ENCODE measurements at places on chromosomes 7 and 10. TPM values are rescaled to one million over a fixed set of nuclear protein-coding genes. Genes with fewer than 3 reads are reported as not detected.
A peak's percentile ranks its signal among the peaks of the same experiment; 100 is the strongest.

GRCh38 chr7:121069346-121070100 lies 81.0 kb downstream of the CPED1 start:
- H3K4me1 ChIP-seq, result no peaks in the 10 kb centered on the region
- H3K4me3 ChIP-seq, result no peak overlapping the region
- H3K27me3 ChIP-seq, result no peaks in the 10 kb centered on the region
- H3K27ac ChIP-seq, result no peak overlapping the region
- H3K36me3 ChIP-seq, result no peaks in the 10 kb centered on the region
- no peak for DNase-seq

- no peak overlapping the region for H3K4me3 ChIP-seq
- no peak overlapping the region for H3K27ac ChIP-seq
- no peaks in the 10 kb centered on the region for H3K36me3 ChIP-seq
Measured at GRCh38 chr10:3500408-3500856, 284.6 kb downstream of the KLF6 start.

DNA sequence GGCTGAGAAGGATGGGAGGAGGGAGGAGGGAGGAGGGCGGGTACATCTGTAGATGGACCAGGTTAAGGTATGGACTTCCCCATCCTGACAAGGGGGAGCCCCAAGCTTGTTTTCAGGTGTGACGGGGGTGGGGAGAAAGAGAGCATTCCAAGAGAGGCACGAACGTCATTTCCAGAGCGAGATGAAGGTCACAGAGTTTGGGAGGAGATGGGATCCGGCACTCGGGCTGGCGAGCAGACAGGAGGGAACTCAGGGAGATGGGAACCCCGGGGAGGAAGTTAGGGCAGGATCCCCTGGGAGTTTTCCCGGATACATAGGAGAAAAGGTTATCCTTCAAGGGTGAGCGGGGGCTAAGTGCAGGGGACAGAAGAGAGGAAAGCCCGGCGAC lies 118.8 kb downstream of the CUX1 start:
- H3K36me3 ChIP-seq, result no peaks in the 10 kb centered on the region
- no peaks in the 10 kb centered on the region for H3K27me3 ChIP-seq
- no peak for DNase-seq
- H3K4me3 ChIP-seq, result peak overlapping the region; percentile 7
- H3K27ac ChIP-seq, result peak overlapping the region; percentile 50
- H3K4me1 ChIP-seq, result peaks cover 35% of the 10 kb centered on the region

DNA sequence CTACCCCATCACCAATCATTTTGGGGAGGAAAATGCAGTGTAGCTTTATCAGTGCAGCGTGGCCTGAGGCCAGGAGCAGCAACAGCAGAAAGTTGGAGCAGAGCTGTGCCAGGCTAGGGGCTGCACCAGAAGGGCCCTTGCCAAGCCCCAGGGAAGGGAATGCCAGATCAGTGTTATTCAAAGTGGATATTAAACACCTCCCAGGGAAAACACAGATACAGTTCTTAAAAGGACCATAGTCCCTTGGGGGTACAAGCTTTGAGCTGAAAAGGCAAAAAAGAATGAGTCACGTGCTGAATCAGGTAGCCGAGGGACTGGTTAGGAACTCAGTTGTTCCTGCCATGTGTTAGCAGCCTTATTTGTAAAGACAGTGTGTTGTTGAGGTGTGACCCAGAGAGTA lies 54.0 kb downstream of the GSDME start:
- peak overlapping the region; percentile 94 for H3K27ac ChIP-seq
- peaks cover 39% of the 10 kb centered on the region for H3K4me1 ChIP-seq
- no peaks in the 10 kb centered on the region for H3K36me3 ChIP-seq
- H3K4me3 ChIP-seq, result no peak overlapping the region
- no peaks in the 10 kb centered on the region for H3K27me3 ChIP-seq

- no peak for DNase-seq
- H3K36me3 ChIP-seq, result no peaks in the 10 kb centered on the region
- H3K4me3 ChIP-seq, result no peak overlapping the region
- H3K27ac ChIP-seq, result no peak overlapping the region
Measured at GRCh38 chr7:123772652-123773051, 23.8 kb upstream of the WASL start.

- H3K27me3 ChIP-seq, result no peaks in the 10 kb centered on the region
- peak; percentile 6 for DNase-seq
- H3K4me1 ChIP-seq, result no peaks in the 10 kb centered on the region
- H3K27ac ChIP-seq, result no peak overlapping the region
Measured at GRCh38 chr7:67463983-67464382, 467.4 kb downstream of the TYW1 start.

DNA sequence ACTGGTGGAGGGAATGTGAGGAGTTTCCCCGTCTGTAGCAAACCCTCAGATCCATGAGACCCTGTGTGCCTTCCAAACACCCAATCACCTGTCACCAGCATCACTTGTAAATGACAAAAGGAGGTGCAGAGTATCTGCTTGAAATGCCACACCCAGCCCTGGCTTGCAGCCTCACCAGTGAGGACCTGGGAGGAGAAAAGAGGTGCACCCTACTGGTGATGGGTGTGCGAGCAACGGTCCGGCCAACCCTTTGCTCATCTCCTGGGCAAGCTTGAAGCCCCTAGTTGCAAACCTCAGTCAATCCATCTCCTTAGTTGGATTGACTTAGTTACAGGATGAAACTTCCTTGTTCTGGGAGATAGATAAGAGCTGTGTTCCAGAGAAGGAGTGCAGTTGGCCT lies 62.4 kb upstream of the WAPL start:
- no peak for DNase-seq
- H3K4me1 ChIP-seq, result peaks cover 17% of the 10 kb centered on the region
- H3K36me3 ChIP-seq, result no peaks in the 10 kb centered on the region
- H3K27ac ChIP-seq, result no peak overlapping the region
- H3K27me3 ChIP-seq, result no peaks in the 10 kb centered on the region

- H3K36me3 ChIP-seq, result no peaks in the 10 kb centered on the region
- no peaks in the 10 kb centered on the region for H3K4me1 ChIP-seq
- no peaks in the 10 kb centered on the region for H3K27me3 ChIP-seq
- DNase-seq, result no peak
- no peak overlapping the region for H3K27ac ChIP-seq
Measured at GRCh38 chr7:135406918-135407317, 103.0 kb downstream of the CNOT4 start.

DNA sequence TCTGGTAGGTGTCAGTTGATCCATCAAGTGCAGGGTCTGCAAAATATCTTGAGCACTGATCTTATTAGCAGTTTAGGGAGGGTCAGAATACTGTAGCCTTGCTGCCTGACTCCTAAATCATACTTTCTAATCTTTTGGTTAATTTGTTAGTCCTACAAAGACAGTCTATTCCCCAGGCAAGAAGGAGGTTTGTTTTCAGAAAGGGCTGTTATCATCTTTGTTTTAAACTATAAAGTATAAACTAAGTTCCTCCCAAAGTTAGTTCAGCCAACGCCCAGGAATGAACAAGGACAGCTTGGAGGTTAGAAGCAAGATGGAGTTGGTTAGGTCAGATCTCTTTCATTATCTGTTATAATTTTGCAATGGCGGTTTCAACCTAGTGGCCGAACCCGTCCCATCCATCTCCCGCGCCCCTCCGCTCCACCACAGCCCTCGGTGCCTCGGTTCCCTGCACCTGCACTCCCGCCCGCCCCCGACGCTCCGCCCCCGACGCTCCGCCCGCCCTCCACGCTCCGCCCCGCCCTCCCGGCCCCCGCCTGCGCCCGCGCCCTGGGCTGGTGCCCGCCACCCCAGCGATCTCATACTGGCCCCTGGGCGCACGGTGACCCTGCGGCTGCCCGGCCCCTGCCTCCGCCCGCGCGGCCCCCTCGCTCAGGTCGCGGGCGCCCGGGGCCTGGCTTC lies at the start of gene ADCK2:
Gene ADCK2, plus strand, starts transcription at position 564 of the 681 bp plus-strand sequence. CDS start 386 bp downstream, outside the sequence.
- H3K4me3 ChIP-seq, result peak within 1 kb of the TSS; percentile 73
- peaks cover 27% of the 10 kb centered on the region for H3K4me1 ChIP-seq
- no peaks in the 10 kb centered on the region for H3K36me3 ChIP-seq
- DNase-seq, result peak; percentile 66

- H3K4me3 ChIP-seq, result no peak overlapping the region
- H3K27me3 ChIP-seq, result no peaks in the 10 kb centered on the region
- DNase-seq, result no peak
- H3K36me3 ChIP-seq, result no peaks in the 10 kb centered on the region
- H3K27ac ChIP-seq, result peak overlapping the region; percentile 6
Measured at GRCh38 chr7:120865191-120865981, 7.4 kb upstream of the TSPAN12 start.

DNA sequence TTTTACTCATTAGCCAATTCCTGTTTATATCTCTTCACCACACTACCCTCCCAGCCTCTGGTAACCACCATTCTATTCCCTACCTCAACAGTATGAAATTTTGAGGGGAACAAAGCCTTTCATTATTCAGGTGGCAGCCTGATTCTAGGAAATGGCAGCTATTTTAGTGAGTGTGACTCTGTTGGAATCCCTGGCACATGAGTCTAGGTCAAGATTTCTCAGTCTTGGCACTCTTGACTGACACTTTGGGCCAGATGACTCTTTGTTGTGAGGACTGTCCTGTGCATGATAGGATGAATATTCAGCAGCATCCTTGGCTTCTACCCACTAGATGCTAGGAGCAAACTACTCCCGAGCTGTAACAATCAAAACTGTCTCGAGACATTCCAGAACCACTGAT lies 322.8 kb upstream of the PHYHIPL start:
- no peak overlapping the region for H3K27ac ChIP-seq
- no peak overlapping the region for H3K4me3 ChIP-seq
- no peak for DNase-seq

DNA sequence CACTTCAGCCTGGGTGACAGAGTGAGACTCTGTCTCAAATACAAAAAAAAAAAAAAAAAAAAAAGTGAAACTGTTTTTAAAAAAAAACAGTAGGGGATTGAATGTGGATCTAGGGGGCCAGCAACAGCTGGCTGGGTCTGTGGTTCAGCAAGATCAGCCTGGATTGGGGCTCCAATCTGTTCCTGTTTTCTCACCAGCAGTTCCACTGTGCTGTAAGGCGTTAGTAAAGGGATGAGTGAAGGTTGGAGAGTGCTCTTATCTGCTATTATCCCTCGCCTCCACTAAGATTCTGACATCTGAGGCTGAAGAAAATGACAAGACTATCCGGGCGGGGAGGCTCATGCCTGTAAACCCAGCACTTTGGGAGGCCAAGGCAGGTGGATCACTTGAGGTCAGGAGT lies 41.6 kb upstream of the GTF2IRD1 start:
- H3K36me3 ChIP-seq, result no peaks in the 10 kb centered on the region
- no peak for DNase-seq
- H3K27ac ChIP-seq, result no peak overlapping the region

DNA sequence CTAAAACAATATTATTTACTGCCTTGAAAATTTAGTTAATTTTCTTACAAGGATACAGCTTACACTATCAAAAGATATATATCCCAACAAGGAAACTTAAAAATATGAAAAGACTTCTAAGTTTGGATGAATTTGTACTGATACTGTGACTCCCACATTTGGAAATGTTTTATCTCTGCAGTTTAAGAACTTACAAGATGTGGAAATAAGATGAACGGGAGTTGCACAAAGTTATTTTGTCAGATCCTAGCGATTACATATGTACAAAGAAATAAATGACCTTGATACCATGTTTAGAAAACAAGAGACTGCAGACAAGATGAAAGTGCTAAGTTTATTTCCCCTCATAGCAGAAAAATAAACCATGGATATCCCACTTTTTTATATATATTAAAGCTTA lies 103.7 kb upstream of the TMEM106B start:
- no peaks in the 10 kb centered on the region for H3K4me1 ChIP-seq
- H3K36me3 ChIP-seq, result no peaks in the 10 kb centered on the region
- H3K27ac ChIP-seq, result no peak overlapping the region
- H3K27me3 ChIP-seq, result no peaks in the 10 kb centered on the region
- H3K4me3 ChIP-seq, result no peak overlapping the region

- no peaks in the 10 kb centered on the region for H3K4me1 ChIP-seq
- no peak overlapping the region for H3K27ac ChIP-seq
- no peak overlapping the region for H3K4me3 ChIP-seq
- DNase-seq, result no peak
- H3K36me3 ChIP-seq, result no peaks in the 10 kb centered on the region
Measured at GRCh38 chr7:71613313-71613712, 481.4 kb downstream of the GALNT17 start.

DNA sequence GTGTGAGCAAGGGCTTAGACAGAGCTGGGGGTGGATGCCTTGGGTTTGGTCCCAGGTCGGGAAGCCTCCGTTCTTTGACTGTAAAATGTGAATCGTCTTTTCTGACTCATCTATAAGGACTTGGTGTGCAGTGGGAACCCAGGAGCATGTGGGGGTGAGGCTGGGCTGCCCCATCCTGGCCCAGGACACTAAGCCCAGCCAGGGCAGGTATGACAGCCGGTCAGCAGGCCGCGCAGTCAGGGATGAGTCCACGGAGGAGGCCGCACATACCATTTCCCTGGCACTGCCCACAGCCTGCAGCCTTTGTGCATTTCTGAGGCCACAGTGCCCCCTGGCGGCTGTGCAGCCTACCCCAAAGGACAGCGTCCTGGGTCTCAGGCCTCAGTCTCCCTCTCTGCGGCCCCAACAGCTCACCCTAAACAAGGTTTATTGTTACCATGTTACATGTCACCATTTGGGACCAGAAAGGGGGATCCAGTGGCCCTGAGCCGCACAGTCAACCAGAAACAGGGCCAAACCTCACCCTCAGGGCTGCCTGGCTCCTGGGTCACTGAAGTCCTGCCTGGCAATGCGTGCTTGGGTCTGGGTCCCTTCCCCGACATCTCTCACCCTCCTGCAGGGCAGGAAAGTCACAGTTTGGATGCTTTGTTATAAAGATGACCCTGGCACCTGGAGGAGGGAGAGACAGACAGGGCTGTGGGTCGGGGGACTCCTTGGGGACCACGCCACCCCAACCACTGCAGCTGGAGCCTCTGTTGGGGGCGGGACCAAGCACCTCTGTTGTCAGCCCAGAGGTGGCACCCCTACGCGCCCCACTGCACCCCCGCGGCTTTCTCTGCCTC lies 14.4 kb upstream of the SH2B2 start:
- H3K4me1 ChIP-seq, result no peaks in the 10 kb centered on the region
- no peaks in the 10 kb centered on the region for H3K36me3 ChIP-seq
- H3K27me3 ChIP-seq, result no peaks in the 10 kb centered on the region
- H3K4me3 ChIP-seq, result no peak overlapping the region

GRCh38 chr7:134098072-134098471 lies 29.1 kb upstream of the LRGUK start:
- H3K4me1 ChIP-seq, result no peaks in the 10 kb centered on the region
- H3K27ac ChIP-seq, result no peak overlapping the region
- no peak overlapping the region for H3K4me3 ChIP-seq
- DNase-seq, result no peak

DNA sequence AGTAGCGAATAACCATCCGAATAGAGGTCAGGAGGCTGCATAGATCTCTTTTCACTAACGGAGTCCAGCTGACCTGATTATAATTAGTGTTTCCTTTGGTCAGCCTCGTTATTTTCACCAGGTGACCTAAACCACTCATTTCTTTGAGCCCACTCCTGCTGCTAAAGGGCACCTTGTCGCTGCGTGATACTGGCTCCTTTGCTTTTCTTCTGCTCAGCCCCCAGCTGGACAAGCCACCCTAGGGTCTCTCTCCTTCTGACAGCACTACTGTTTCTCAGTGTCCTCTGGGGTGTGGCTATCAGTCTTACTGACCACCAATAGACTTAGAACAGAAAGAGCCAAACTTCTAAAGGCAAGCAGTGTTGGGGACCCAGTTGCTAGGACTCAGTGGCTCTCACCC lies 2.7 kb upstream of the IGFBP3 start:
- DNase-seq, result no peak
- H3K4me3 ChIP-seq, result no peak overlapping the region
- no peak overlapping the region for H3K27ac ChIP-seq
- no peaks in the 10 kb centered on the region for H3K27me3 ChIP-seq

GRCh38 chr10:119133949-119134348 lies 30.0 kb downstream of the DENND10 start:
- H3K4me3 ChIP-seq, result no peak overlapping the region
- H3K27me3 ChIP-seq, result no peaks in the 10 kb centered on the region
- no peak for DNase-seq
- H3K27ac ChIP-seq, result no peak overlapping the region

Gene ADCY1
- total RNA-seq, result 7.5 TPM

Gene LRRC4
- total RNA-seq, result 3.7 TPM

Gene PLEKHS1
- not detected for total RNA-seq

Gene PROSER2
- total RNA-seq, result 14.9 TPM

Gene GPR158
- 1.5 TPM for total RNA-seq

Gene RTKN2
- 1.2 TPM for total RNA-seq

Gene CASTOR2
- total RNA-seq, result 5.7 TPM

Data from thyroid gland (tissue), 4 donors.